ENCODE measurements at places on chromosomes 16 and 17.

DNA sequence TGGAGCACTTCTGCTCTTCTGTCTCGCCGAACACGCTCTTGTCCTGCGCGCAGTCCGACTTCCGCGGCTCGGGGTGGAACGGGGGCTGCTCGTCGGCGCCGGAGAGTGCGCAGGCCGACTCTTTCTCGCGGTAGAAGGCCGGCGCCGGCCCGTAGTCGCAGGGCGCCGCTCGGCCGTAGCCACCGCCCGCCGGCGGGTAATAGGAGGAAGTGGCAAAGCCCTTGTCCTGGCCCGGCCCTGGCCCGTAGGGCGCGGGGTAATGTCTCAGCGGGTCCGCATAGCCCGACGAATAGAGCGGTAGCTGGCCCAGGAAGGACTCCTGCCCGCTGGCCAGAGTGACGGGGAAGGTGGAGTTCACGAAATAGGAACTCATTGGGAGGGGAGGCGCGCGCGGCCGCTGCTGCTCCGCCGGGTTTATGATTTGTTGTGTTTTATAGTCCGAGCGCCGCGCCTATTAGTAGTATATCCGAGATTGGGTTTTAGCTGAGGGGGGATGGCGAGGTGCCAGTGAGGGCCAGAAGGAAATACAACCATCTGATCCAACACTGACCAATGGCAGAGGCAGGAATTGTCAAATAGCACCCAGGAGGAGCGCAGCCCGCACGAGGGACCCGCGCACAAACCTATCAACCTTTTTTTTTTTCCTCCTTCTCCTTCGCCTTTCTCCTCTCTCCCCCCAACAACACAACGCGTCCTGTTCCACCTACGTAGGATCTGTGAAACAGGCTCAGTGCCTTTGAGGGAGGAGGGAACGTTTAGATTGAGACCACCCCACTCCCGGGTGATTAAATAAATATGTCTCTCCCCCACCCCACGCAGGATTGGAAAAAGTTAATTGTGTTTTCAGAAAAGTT is 4.4 kb upstream of the HOXB5 start:
- DNase-seq, result no peak

DNA sequence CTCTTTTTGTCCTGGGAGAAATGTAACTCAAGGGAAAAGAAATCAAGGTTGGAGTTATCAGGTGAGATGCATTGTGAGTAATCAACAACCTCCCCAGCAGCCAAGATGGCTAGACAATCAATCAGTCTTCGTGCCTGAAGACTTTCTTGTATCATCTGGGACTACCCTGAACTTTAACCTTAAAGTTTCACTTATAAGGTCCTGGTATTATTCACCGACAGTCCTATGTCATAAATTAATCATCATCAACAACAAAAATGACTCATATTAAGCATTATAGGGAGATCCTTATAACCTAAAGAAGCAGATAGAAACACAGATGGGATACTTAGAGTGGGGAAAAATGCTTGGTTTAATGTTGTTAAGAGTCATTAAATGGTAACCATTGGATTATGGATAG is 7.7 kb upstream of the TEKT3 start:
- no peak for DNase-seq

- DNase-seq, result no peak
Observed at GRCh38 chr16:84597931-84598351, 19.9 kb downstream of the COTL1 start.

- DNase-seq, result no peak
Observed at GRCh38 chr17:17815436-17816200, 21.2 kb downstream of the SREBF1 start.

DNA sequence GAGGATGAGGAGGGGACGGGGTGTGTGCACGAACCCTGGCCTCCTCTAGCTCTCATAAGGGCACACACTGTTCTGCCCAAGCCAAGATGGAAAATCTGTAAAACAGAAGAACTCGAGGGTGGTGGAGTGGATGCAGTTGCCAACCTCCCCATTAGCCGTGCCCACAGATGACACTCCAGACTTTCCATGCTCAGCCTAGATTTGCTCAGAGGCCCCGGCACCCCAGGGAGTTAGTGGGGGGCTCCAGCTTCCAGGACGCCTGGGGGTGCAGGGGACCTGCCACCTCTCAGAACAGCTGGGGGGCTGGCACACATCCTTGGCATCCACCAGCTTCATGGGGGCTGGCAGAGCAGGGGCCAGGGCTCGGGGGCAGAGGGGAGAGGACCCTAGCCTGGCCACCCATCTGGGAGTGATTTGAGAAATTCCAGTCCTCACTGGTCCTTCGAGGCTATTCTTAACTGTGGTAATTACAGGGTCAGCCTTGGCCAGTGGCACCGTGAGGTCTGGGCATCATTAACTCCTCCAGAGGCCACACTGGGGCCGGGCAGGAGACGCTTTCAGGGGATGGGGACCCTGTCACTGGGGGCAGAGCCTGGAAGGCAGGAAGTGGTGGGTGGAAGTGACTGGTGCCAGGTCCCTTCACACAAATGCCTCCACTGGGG is 14.3 kb downstream of the VASN start:
- DNase-seq, result no peak

DNA sequence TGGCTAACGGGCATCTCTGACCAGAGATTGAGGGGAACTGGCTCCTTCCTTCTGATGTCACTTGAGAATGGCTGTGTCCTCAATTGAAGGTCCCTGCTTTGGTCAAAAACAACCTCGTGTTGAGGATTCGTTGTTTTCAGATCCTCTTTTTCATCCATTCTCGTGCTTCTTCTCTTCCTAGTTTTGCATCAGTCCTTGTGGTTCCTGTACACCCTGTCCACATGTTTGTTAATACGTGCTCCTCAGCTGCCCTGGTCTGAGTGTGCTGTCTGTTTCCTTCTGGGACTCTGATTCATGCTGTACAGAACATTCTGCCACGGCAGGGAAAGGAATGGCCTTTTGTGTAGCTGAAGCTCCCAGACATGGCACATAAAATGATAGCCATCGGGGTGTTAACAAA is 863.2 kb upstream of the GOT2 start:
- DNase-seq, result no peak

- DNase-seq, result peak; percentile 47
Observed at GRCh38 chr16:88941913-88942909, 34.8 kb downstream of the CBFA2T3 start.

DNA sequence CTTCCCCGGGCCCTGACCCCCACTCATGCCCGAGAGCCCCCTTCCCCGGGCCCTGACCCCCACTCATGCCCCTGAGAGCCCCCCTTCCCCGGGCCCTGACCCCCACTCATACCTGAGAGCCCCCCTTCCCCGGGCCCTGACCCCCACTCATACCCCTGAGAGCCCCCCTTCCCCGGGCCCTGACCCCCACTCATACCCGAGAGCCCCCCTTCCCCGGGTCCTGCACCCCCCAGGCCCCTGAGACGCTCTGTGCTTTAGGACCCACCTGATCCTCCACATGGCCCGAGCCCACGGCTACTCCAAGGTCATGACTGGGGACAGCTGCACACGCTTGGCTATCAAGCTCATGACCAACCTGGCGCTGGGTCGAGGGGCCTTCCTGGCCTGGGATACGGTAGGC is 6.8 kb downstream of the CTU2 start:
- DNase-seq, result no peak

- DNase-seq, result peak; percentile 45
Observed at GRCh38 chr17:7173687-7174602, 5.2 kb downstream of the ASGR1 start.

DNA sequence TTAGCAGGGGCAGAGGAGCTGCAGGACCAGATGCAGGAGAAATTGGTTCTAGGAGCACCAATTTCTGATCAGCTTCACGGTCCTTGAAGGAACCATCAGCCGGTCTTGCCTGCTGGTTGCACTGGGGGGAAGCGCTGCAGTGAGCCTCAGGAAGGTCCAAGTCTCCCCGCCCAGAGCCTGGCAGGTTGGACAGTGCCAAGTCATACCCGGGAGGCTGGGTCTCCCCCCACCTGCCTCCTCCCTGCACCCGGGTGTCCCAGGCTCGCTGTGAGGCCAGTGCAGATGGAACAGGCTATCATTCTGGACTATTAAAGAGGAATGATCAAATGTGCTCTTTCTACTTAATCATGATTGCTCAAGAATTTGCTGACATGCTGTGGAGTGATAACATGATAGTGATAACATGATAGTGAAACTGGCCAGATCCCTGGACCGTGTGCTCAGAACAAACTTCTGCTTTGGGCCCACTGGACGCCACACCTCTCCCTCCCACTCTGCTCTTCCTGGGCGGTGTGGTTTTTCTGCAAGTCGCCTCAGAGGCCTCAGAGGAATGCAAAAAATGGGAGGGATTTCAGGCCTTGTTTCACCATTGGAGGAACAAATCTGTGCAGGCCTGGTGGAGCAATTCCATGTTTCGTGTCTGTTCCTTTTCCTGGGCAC is 236.0 kb downstream of the IRF8 start:
- no peak for DNase-seq

DNA sequence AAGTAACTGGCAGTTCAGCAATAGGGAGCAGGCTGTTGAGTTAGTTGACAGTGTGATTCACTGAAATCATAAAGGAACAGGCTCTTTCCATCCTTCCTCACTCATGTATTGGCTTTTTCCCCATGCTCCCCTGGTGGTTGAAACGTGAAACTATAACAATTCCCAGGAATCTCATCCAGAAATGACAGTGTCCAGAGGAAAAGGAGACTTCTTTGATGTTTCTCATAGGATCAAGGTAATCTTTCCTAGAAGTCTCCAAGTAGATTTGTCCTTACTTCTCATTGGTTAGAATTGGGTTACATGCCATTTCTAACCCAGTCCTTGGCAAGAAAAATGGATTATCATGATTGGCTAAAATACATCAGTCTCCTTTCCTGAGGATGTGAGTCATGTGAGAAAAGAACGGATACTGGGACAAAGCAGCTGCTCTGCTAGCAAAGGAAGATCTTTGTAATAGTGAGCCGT is 14.4 kb downstream of the TTC19 start:
- DNase-seq, result no peak

DNA sequence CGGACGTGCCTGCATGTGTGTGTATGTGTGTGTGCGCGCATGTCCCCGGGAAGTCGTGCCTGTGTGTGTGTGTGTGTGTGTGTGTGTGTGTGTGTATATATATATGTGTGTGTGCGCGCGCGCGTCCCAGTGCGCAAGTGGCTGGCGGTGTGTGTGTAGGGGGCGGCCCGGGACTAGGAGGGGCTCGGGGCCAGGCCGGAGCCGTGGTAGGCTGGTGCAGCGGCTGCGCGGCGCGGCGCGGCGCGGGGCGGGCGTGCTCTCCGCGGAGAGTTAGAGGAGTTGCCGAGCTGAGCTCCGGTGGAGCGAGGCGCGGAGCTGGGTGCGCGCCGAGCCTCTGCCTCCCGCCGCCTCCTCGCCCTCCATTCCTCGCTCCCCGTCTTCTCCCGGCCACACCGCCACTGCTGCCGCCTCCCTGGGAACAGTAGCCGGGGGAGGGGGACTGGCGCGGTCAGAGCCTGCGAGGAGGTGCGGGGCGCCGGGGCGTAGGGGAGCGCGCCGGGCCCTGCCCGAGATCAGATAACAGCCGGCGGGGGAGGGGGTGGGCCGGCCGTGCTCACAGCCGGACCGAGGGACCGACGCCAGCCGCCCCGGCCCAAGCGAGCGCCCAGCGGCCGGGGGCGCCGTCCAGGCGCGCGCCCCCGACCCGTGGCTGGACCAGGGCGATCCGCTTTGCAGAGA is at the start of gene KCNJ12:
KCNJ12 (plus strand) TSS at position 277 of the 678 bp plus-strand sequence. CDS start 38,986 bp downstream, outside the sequence.
- DNase-seq, result no peak

- DNase-seq, result no peak
Observed at GRCh38 chr16:57846078-57846697, 43.9 kb upstream of the KIFC3 start.

- DNase-seq, result no peak
Observed at GRCh38 chr16:10067835-10068234, 114.4 kb downstream of the GRIN2A start.

DNA sequence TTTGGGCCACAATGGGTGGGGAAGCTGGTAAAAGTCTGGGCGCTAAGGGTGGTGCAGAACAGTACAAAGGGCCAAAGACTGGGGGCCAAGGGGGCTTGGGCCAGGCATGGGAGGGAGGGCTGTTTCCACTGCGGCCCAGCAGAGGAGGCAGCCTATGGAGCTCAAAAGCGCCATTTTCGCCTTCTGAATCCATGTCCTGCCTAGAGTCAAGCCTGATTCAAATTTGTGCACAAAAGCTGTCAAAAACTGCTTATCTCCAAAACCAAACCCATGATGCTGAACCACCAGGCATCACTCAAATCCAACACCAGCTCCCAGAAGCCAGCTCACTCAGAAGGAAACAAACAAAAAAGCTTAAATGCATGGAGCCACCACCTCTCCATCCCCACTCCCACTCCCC is 16.0 kb downstream of the COG7 start:
- no peak for DNase-seq

DNA sequence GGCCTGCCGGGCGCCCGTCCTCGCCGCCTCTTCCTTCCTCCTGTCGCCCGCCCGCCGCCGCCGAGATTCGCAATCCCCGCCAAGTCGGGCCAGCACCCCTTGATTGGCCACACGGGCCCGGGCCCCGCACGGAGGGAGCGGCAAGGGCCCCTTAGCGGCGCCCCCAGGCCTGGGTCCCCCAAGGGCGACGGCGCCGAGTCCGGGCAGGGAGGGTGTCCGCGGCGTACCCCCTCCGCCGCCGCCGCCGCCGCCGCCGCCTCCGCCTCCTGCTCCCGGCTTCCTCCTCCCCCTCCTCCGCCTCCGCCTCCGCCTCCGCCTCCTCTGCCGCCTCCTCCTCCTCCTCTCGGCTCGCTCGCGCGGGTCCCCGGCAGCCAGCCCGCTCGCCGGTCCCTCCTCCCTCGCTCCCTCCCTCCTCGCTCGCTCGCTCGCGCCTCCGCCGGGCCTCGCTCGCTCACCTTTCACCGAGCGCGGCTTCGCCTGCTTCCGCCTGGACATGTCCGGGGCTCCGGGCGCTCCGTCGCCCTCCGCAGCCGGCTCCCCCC is 561 bp downstream of the ZNF423 start:
- DNase-seq, result no peak

- no peak for DNase-seq
Observed at GRCh38 chr16:46673320-46674013, 15.5 kb downstream of the VPS35 start.

- no peak for DNase-seq
Observed at GRCh38 chr17:8459107-8459506, 23.4 kb downstream of the NDEL1 start.

- no peak for DNase-seq
Observed at GRCh38 chr17:28161311-28161710, 118.8 kb downstream of the NLK start.

GRCh38 chr17:65523853-65524664 is 37.4 kb downstream of the AXIN2 start:
- no peak for DNase-seq

- DNase-seq, result no peak
Observed at GRCh38 chr16:56742030-56742984, 12.4 kb downstream of the NUP93 start.

- DNase-seq, result no peak
Observed at GRCh38 chr16:26464576-26465266, 602.0 kb upstream of the C16orf82 start.

All from stimulated activated CD4-positive, alpha-beta T cell treated with anti-CD3 and anti-CD28 coated beads, Interleukin-15, amount 100 ng/mL, for 48 hours (primary cell).